ENCODE measurements at places on chromosomes 4 and X.

GRCh38 chr4:29948451-29948850 is 771.7 kb upstream of the PCDH7 start:
- DNase-seq, result no peak

- no peak for DNase-seq
Measured at GRCh38 chr4:48899432-48899749, 7.2 kb downstream of the OCIAD2 start.

GRCh38 chrX:23292354-23292987 is 42.2 kb upstream of the PTCHD1 start:
- no peak for DNase-seq

- no peak for DNase-seq
Measured at GRCh38 chrX:19742826-19743225, 144.6 kb downstream of the SH3KBP1 start.

- DNase-seq, result no peak
Measured at GRCh38 chr4:25755911-25756310, 100.3 kb downstream of the SLC34A2 start.

GRCh38 chrX:147832707-147833348 is 78.9 kb upstream of the FMR1 start:
- DNase-seq, result no peak

GRCh38 chrX:45379236-45379635 is 178.6 kb upstream of the DIPK2B start:
- DNase-seq, result no peak

GRCh38 chrX:109719264-109719663 is 13.8 kb downstream of the ACSL4 start:
- DNase-seq, result no peak

DNA sequence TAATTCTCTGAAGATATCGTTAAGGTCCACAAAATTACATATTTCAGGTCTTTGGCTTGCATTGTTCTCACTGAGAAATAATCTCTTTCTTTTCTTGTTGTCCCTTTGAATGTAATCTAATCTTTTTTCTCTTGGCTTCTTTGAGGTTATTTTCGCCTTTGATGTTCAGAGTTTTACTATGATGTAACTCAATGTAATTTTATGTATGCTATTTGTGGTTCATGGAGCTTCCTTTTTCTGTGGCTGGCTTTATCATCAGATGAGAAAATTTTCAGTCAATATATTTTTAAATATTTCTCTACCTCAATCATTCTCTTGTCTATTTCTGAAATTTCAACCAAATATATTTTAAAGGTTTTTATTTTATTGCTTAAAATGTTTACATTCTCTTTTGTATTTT is 672.2 kb downstream of the TRAM1L1 start:
- DNase-seq, result no peak

DNA sequence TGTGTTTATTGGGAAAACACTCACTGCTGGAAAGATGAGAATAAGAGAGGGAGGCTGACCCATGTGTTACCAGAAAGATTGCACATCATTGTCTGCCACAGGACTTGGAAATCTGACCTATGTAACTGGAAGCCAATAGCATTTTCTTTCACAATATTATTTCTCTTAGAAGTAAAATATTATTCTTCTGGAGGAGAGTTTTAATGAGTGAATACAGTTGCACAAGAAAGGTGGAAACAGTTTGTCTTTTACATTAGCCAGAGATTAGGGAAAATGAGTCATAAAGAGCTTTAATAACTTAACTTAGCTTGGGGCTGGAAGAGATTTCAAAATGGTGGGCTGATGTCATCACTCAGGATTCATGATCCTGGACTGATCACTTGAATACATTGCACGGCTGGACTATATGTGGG is 31.5 kb upstream of the LNX1 start:
- no peak for DNase-seq

GRCh38 chrX:126165401-126165720 is 728 bp downstream of the DCAF12L2 start:
- DNase-seq, result no peak

DNA sequence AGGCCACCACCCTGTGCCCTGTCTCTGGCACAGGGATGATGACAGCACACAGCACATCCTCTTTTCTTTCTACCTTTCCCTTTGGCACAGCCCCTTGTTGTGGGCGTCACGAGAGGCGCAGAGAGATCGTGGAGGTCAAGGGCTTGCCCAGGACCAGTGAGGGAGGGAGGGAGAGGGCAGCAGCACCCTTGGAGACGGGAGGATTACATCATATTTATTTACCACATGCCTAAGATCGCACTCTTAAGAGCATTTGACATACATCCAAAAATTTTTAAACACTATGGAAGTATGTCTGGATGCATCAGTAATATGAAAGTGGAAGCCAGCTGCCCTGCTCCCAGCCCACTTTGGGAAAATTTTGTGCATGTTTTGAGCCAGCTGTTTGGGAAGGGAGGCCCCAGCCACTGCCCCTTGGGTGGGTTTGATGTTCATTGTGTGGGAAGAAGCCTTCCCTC is 12.7 kb downstream of the WFS1 start:
- DNase-seq, result no peak

DNA sequence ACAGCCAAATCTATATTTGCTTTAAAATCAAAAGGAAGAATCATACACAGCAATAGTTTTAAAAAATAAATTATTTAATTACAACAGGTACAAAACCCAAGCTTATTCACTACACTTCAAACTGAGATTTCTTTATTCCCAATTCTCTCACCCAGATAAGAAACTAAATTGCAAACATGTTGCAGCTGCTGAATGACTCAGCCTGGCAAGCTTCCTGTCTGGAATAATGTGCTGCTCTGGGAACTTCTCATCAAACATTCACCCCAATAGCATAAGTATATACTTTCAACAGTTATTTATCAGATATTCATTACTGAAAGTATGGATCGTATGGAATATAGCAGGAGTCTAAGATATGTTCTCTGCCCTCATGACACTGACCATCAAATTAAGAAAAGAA is 43.0 kb upstream of the GABRA2 start:
- DNase-seq, result peak; percentile 21

- DNase-seq, result no peak
Measured at GRCh38 chr4:98447648-98448047, 186.5 kb downstream of the RAP1GDS1 start.

GRCh38 chrX:5775846-5776430 is 452.7 kb downstream of the NLGN4X start:
- no peak for DNase-seq

GRCh38 chr4:56680266-56680665 is 830 bp downstream of the HOPX start:
- DNase-seq, result no peak

- DNase-seq, result no peak
Measured at GRCh38 chr4:178037459-178038214, 595.4 kb upstream of the AGA start.

DNA sequence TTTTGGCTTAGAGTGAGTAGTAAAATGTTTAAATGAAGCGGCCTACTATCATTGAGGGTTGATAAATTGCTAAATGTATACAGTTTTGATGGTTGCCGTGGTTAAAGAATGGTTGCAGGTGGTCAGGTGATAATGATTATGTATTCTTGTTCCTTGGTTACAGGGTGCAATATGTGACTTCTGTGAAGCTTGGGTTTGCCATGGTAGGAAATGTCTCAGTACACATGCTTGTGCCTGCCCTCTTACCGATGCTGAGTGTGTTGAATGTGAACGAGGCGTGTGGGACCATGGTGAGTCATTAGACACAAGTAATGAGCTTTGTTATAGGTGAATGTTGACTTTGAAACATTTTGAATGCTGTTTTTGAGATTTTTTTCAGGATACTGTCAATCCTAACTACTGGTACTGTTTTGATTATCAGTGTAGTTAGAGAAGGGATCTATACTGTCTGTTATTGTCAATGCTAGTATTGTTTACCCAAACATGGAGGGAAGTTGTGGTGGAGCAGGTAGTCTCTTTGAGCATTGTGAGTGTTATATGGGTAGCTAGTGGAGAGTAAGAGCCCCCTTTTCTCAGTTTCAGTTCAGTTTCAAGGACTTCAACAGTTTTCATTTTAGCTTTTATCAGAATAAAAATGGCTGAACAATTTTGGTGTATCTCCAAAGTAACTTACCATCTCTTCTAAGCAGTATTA is 8.9 kb downstream of the ZNF330 start:
- DNase-seq, result no peak

DNA sequence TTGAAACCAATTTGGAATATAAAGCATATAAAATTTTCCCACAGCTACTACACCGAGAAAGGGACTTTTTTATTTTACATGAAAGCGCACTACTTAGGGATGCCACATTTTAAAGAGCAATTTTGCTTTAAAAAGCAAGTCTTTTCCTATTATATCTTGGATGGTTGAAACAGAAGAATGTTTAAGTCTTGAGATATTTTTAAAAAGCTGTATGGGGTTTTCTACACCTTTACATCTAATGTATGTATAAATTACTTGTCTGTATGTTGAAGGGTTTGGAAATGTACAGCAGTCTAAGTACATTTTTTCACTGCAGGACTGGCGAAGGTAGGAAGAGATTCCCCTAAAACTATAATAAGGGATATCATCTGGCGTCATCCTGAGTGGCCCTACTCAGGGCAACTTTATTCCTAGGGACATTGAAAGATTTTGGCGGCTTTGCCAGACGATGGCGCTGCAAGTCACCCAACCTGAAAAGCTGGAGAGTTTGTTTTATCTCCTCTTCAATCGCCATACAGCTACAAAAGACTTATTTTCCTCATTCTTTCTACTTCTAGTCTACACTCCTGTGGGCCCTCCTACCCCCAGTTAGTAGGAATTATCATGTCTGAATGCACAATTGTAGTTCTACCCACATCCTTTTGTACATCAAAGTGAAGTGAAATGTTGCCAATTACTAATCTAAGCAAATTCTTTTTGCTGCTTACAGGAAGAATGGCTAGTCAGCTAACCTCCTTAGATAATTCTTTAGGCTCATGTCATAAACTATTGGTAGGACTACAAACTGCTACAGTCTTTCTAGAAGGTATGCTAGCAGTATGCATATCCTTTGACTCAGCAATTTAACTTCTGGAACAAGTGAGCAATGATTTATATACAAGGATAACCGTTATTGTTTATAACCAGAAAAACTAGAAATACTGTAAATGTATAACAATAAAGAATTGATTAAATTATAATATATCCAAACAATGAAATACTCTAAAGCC is 782 bp upstream of the NEK1 start:
- peak; percentile 82 for DNase-seq

GRCh38 chrX:16999275-16999674 is 52.8 kb downstream of the REPS2 start:
- no peak for DNase-seq

DNA sequence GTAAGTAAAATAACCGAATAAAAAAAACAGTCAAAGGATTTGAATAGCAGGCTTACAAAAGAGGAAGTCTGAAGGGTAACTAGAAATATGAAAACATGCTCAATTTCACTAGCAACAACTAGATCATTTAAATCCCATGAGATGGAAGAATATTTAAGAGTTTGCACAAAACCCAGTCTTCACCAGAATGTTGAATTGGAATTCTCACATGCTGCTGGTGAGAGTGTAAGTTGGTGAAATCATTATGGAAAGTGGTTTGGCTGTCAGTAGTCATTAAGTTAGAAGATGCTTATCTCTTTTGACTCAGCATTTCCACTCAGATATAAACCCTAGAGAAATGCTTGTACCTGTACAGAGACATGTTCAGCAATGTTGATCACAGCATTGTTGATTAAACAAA is 110.1 kb downstream of the PGRMC2 start:
- DNase-seq, result no peak

- DNase-seq, result no peak
Measured at GRCh38 chr4:38846015-38846414, 10.6 kb downstream of the TLR6 start.

DNA sequence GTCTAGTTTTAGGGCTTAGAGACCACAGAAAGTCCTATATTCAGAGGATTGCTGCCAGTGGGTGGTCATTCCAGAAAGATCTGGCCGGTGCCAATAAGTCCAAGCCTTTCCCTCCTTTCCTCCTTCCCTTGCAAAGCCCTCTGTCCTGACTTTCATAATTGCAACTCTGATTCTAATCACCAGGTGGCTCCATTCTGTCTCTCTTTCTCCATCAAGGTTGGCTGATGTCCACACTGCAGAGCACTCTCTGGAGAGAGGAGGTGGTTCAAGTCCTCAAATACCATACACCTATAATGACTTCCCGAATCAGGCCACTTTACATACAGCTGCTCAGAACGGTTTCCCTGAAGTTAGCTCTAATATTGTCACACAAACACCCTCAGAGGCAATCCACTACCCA is 22.4 kb upstream of the ARMCX4 start:
- peak; percentile 8 for DNase-seq

- no peak for DNase-seq
Measured at GRCh38 chr4:120718979-120719566, 203.5 kb downstream of the PRDM5 start.

GRCh38 chr4:82560853-82561785 is 669 bp downstream of the TMEM150C start:
- DNase-seq, result peak; percentile 5

- DNase-seq, result no peak
Measured at GRCh38 chr4:95000076-95000648, 242.4 kb downstream of the BMPR1B start.

DNA sequence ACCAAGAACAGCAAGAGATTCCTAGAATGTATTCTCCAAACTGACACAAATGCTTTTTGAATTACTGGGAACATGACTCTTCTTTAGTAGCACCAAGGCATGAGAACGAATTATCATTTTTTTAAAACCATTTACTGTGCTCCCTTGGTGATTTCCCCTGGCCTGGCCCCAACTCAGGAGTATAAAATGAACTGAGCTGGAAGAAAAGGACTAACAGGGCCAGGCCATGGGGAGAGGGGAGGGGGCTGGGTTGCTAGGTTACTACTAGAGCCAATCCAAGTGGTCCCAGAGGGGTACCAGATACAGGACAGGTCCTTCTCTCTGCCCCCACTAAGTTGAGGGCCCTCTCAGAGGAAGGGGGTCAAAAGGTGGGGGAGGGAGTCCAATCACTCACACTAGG is 23.1 kb downstream of the SASH3 start:
- no peak for DNase-seq

DNA sequence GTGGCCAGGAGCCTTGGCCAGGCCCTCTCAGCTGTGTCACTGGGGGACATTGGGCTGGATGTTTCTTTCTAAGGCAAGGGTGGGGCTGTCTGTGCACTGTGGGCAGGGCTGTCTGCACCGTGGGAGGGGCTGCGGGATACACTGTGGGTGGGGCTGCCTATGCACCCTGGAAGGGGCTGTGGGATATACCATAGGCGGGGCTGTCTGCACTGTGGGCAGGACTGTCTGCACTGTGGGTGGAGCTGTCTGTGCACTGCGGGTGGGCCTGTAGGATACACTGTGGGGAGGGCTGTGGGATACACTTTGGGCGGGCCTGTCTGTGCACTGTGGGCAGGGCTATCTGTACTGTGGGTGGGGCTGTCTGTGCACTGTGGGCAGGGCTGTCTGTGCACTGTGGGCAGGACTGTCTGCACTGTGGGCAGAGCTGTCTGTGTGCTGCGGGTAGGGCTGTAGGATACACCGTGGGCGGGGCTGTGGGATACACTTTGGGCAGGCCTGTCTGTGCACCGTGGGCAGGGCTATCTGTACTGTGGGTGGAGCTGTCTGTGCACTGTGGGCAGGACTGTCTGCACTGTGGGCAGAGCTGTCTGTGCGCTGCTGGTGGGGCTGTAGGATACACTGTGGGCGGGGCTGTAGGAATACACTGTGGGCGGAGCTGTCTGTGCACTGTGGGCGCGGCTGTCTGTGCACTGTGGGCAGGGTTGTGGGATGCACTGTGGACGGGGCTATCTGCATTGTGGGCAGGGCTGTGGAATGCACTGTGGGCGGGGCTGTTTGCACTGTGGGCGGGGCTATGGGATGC is 31.1 kb downstream of the ACOX3 start:
- no peak for DNase-seq

- DNase-seq, result no peak
Measured at GRCh38 chr4:113086172-113086695, 36.8 kb downstream of the ANK2 start.

- DNase-seq, result no peak
Measured at GRCh38 chr4:24243641-24244040, 340.7 kb downstream of the DHX15 start.

GRCh38 chr4:95640311-95640710 is 91.5 kb upstream of the UNC5C start:
- no peak for DNase-seq

All from kidney capillary endothelial cell (primary cell).